ENCODE measurements at places on chromosomes 7 and 10.

DNA sequence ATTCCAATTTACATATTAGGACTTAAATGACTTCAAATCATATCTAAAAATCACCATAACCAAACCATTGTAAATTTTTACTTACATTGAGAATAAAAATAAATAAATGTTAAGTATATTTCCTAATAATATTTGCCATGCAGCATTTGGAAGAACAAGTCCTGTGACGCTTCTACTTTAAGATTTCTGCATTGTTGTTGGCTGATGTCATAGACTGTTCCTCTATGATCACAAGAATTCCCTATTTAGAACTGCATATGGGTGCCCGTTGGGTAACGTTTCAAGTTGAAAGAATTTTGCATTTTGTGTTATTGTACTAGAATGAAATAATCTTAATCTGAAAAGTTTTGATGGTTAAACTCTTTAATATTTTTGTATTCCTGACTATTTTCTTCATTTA lies 5.1 kb upstream of the ITGB1 start:
- DNase-seq = no peak

- DNase-seq = no peak
Measured at GRCh38 chr7:155484483-155485399, 26.8 kb downstream of the EN2 start.

- no peak for DNase-seq
Measured at GRCh38 chr7:141562543-141562942, 11.3 kb downstream of the AGK start.

DNA sequence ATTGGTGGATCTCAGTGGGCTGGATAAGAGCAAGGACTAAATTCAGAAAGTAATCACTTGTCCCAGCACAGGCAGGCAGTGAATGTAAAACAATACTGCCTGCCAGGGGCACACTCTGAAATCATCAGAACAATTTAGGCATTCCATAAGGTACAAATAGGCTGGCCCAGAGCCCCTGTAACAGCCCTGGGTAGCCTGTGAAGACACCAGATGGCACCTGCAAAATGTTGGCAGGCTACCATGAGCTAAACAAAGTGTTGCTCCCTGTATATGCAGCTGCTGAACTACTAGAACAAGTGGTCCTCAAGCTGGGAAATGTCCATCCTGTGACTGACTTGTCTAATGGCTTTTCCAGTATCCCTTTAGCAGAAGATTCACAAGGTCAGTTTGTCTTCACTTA lies 3.0 kb upstream of the PRSS37 start:
- DNase-seq = no peak

DNA sequence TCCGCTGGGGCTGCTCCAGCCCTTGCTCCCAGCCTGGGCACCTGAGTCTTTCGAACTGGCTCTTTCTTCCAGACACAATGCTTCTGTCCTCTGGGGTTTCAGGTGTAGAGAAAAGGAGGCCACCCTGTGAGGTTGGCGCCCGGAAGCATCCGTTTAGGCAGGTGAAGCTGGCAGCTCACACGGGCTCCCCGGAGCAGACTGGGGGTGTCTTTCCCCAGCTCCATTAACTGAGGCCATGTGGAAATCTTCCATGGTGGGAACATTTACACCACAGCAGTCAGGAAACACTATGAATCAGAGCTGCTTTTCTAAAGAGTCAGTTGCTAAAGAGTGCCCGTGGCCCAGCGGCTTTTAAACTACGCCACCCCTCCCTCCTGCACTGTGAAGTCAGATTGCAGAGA lies 29.2 kb downstream of the PRKAG2 start:
- no peak for DNase-seq

GRCh38 chr7:131046246-131046645 lies 281.4 kb upstream of the MKLN1 start:
- no peak for DNase-seq

GRCh38 chr10:59694936-59695335 lies 14.7 kb downstream of the SLC16A9 start:
- no peak for DNase-seq

DNA sequence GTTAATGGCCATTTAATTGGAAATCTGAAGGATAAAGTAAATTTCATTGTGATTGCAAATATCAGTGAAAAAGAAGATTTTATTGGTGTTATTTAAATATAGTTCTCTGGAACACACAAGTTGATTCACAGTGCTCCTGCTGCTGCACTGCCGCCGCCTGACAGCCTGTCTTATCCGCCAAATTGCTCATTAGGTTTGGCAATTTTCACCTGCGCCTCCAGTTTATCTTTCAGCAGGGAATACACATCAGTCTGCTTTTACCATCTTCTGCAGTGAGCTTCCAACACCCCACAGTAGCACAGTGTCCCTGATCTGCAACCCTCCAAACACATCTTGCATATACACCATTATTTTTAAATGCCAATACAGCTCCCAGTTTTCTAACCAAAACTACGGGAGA lies 308.3 kb downstream of the PARD3 start:
- DNase-seq = no peak

GRCh38 chr7:137606061-137606674 lies 240.6 kb downstream of the DGKI start:
- no peak for DNase-seq

DNA sequence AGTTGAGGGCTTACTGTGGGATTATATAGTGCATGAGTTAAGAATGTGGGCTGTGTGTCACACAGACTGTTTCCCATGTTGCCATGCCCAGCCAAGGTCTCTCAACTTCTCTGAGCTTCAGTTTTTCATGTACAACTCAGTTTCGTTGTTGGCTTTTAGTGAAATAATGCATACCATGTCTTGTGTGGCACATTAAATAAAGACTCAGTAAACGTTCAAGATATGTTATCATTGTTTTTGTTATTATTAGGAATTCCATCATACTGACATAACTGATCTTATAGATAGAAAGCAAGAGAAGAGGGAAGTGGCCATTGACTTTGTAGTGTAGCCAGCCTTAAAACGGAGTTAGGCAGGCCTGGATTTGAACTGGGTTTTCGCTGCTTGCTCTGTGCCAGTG lies 2.9 kb downstream of the CDK14 start:
- DNase-seq = no peak

DNA sequence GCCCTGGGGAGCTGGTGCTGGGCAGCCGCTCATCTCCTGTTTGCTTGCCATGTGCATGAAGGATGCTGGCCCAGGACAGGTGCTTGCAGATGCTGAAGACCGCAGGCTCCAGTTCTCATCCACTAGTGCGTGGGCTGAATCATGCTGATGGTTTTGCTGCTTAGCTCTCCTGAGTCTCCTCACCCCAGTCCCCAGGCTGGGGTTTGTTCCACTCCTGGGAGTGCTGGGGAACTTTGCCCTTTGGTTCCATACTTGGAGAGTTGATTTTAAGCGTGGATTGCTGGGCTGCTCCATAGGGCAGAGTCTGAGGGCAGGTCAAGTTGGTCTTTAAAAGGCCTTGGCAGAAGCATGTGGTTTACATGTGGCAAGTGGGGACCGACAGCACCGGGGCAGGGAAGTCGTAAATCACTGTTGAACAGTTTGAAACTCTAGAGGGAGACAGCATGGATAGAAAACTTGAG lies 9.1 kb downstream of the DYNC2I1 start:
- DNase-seq = peak; percentile 46

GRCh38 chr10:117413928-117414618 lies 38.8 kb upstream of the PDZD8 start:
- DNase-seq = no peak

GRCh38 chr7:92625617-92626016 lies 35.4 kb upstream of the FAM133B start:
- no peak for DNase-seq

DNA sequence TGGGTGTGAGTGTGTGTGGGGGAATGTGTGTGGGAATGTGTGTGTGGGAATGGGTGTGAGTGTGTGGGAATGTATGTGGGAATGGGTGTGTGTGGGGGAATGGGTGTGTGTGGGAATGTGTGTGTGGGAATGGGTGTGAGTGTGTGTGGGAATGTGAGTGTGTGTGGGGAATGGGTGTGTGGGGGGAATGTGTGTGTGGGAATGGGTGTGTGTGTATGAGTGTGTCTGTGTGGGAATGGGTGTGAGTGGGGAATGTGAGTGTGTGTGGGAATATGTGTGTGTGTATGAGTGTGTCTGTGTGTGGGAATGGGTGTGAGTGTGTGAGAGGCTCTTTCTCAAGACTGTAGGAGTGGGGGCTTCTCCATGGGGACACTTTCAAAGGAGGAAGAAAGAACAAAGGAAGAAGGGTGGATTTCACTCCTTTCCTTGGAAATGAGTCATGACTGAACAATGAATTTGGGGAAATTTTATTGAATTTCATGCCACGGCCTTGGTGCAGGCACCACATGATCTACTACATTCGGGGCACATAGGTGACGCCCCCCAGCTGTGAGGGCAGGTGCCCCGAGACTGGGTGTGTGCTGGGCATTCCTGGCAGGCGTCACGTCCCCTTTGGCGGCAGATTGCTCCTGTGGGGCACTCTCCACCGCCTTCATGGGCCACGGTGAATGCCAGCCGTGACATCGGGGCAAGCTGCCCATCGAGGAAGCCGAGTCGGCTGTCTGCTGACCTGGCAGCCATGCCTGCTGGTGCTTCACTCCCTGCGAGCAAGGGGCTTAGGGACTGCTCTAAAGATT lies 88.8 kb upstream of the INSIG1 start:
- DNase-seq = no peak

DNA sequence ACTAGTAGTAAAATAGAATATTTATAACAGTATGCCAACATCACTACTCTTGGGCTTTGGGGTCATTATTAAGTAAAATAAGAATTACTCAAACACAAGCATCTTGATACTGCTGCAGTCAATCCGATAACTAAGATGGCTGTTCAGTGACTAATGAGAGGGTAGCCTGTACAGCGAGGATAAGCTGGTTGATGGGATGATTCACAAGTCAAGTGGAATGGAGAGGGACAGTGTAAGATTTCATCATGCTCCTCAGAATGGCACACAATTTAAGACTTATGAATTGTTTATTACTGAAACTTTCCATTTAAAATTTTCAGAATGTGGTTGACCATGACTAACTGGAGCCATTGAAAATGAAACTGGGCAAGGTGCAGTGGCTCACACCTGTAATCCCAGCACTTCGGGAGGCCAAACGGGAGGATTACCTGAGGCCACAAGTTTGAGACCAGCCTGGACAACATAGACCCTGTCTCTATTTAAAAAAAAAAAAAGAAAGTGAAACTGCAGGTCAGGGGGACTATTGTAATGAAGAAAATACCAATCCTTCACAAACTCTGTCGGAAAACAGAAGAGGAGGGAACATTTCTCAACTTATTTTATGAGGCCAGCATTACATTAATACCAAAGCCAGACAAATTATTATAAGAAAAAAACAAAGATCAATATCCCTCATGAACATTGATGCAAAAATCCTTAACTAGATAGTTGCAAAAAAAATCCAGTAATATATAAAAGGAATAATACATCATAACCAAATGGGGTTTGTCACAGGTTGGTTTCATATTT lies 11.2 kb downstream of the AVL9 start:
- peak; percentile 54 for DNase-seq

- no peak for DNase-seq
Measured at GRCh38 chr7:139523199-139523941, at the start of gene CLEC2L. TSS of gene CLEC2L (plus strand) at chr7:139523685. CDS start at chr7:139523928, 243 bp downstream.
